ENCODE measurements at places on chromosomes 12 and 14.

GRCh38 chr14:58297412-58297761 is 968 bp upstream of the ARID4A start:
- DNase-seq: no peak

DNA sequence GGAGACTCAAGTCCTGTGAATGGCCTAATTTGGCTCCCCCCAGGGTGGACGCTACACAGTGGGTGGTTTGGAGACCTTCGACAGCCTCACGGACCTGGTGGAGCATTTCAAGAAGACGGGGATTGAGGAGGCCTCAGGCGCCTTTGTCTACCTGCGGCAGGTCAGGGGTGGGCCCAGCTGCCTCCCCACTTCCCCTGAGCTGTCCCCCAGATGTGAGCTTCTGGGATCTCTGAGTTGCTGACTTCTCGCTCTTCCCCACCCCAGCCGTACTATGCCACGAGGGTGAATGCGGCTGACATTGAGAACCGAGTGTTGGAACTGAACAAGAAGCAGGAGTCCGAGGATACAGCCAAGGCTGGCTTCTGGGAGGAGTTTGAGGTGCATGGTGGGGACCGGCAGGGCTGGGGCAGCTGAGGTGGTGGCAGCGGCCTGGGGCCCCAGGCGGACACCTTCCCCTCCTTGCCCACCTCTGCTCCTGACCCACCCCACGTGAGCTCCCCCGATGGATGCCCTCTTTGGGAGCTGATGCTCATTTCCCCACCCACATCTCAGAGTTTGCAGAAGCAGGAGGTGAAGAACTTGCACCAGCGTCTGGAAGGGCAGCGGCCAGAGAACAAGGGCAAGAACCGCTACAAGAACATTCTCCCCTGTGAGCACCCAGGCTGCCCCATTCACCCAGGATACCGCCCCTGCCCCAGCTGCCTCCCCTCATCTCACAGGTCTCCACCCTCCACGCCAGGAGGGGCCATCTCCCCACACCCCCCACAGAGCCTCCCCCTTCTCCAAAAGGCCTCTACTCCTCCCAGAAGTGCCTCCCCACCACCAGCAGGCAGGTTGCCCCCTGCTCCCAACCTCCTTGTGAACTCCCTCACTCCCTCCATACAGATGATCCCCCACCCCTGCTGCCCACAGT is 4.2 kb downstream of the PTPN6 start:
- no peak for DNase-seq

DNA sequence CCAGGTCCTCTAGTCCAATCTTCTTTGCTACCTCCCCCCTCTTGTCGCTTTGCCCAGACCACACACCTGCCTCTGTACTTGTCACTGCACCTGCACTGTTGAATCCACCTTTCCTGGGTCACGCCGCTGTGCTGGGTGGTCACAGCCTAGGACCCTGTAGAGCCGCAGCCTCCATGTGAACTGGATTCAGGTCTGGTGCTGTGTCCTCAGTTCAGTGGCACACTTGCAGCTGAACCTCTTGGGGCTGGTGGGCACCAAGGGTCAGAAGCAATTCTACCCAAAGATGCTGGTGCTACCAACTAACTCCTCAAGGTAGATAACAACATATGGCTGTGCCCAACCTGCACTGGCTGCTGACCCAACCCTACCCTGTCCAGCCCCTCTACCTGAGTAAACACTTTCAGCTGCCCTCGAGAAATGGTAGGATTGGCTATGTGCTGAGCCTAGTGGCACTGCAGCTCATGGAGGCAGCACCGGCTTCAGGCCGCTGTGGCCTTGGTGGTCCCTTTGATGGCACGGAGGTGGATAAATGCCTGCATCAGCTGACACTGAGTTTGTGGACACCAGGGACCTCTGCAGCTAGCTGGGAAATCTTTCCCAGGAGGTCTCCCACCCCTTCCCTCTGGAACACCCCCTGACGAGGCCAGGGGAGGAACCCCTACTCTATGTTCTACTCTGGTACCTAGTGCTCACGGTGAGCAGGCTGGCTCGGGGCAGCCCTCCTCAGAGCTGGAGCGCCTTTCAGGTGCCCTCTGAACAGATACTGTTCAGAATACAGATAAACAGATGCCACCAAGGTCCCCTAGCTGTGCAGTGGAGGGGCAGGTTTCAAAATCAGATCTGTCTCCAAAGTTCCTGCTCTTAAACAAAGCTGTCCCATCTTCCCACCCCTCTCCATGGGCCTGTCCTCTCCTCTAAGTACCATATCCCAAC is 14.3 kb downstream of the AGAP2 start:
- no peak for DNase-seq

- no peak for DNase-seq
Observed at GRCh38 chr14:64912261-64912660, 2.0 kb upstream of the CHURC1 start.

- DNase-seq: no peak
Observed at GRCh38 chr12:64296301-64296700, 74.2 kb upstream of the KICS2 start.

GRCh38 chr12:94429633-94430032 is 30.0 kb downstream of the CEP83 start:
- no peak for DNase-seq

- no peak for DNase-seq
Observed at GRCh38 chr12:71602761-71603577, 60.7 kb downstream of the ZFC3H1 start.

GRCh38 chr14:29166507-29166906 is 399.9 kb downstream of the FOXG1 start:
- DNase-seq: no peak

- DNase-seq: no peak
Observed at GRCh38 chr14:69401841-69402240, 3.3 kb downstream of the SLC39A9 start.

DNA sequence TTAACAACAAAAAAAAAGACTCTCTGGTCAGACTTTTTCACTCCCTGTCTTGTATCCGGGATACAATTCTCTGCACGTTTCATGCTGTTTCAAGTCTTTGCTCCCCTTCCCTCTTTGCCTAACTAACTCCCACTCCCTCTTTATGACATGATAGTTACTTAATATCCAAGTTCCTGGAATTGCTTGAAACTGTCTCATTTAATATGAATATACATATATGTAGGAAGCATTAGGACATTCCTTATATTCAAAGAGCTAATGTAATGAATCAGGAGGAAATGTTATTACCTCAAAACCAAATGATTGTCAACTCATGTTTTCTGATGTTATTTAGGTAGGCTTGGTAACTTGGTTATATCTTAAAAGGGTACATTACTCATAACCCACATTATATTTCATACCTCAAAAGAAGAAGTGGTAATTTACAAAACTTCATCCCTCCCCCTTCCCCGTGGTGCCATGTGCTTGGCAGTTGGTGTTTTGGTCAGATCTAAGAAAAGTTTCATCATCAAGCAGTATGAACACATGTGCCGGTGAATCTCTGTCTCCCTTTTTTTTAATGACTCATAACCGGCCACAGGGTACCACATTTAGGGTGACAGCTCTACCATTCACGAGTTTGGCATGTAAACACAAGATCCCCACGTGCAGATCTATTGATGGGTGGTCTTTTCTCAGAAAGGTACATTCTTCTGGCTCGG is 56.5 kb downstream of the HCAR2 start:
- no peak for DNase-seq

DNA sequence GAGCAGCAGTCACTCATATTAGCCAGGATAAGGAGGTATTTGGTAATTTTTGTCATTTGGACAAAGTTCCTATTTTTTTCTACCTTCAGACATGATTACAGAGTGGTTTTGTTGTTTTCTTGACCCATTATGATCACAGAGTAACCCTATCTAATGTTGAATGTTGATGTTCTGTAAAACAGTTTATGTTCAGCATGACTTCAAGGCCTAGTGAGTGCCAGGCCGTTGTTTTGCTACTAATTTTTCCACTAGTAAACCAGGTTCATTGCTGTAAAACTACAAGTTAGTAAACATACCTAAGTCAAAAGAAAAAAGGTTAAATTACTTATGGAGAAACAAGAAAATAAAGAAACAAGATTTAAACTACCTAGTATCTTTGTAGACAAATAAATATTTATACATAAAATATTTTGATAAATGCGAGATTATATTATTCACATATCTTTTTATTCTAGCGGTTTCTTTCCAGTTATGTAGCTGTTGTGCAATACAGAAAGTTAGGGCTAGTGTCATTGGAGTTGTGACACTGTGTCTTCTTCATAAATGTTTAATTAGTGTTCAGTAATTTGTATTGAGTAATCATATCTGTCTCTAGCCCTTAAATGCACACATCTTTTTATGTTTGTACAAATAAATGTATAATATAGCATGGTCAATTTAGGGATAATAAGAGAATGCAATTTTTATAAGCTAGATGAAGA is 16.5 kb downstream of the ETNK1 start:
- DNase-seq: no peak

- no peak for DNase-seq
Observed at GRCh38 chr14:75224561-75224960, 48.1 kb upstream of the TMED10 start.

DNA sequence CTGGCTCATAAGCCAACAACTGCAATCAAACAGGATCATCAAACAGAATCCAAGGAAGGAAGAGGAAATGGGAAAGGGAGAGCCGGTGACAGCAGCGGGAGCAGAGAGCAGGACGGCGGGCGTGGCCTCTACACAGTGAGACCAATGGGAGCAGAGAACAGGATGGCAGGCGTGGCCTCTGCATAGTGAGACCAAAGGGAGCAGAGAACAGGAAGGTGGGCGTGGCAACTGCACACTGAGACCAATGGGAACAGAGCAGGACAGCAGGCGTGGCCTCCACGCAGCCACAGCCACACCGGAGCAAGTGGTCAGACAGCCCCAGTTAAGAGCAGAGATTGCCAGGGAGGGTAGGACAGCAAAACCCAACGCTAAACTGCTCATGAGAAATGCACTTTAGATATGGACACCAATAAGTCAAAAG is 16.4 kb downstream of the LRCOL1 start:
- no peak for DNase-seq

DNA sequence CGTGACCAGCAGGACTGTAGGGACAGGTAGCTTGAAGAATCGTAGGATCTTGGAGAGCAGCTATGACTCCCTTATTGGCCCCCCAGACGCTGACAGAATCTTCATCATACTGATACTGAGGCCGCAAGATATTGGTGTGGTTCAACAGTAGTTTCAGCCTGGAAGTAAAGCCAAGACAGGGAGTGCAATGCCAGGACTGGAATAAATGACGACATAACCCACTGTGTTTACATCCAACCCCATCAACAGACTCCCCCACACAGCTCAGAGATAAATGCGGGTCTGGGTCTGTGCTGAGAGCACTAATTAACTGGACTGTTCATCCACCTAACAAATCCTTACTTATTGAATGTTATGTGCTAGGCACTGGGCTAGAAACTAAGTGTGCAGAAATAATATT is 16.6 kb downstream of the NOXRED1 start:
- no peak for DNase-seq

DNA sequence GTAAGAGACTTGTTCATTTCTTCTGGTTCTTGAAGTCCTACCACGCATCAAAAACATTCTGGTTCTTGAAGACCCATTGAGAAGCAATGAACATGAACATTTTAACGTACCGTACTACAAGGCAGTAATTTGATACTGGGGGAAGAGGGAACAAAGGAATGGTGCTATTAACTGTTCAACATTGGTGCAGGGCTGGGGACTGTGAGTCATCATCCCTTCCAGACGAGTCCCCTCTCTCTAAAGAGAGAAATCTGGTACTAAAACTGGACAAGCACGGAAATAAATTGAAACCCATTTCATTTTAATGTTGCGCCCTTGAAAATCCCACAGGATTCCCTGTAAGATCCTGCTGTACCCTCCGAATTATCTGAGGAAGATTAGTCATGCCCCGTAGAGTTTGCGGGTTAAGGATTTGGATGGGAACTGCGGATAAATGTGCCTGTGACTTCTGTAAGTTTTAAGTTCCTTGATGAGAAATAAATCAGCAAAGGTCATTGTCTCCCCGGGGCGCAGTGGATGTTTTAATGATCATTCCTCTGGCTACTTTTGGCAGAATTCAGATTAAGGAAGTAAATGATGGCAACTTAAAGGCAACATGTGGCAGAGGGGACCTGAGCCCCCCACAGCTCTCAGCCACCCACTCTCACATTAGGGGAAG is 78.6 kb downstream of the KCNK13 start:
- DNase-seq: no peak

GRCh38 chr14:89616852-89617341 is 199.9 kb upstream of the FOXN3 start:
- DNase-seq: no peak

GRCh38 chr14:77026930-77027537 is 1.5 kb downstream of the IRF2BPL start:
- DNase-seq: no peak

GRCh38 chr12:91111366-91112325 is at the start of gene LUM:
TSS of gene LUM (minus strand) at chr12:91111494. CDS start at chr12:91108979, 2,515 bp downstream.
- DNase-seq: no peak

- no peak for DNase-seq
Observed at GRCh38 chr12:116996621-116997020, 85.9 kb downstream of the FBXW8 start.

DNA sequence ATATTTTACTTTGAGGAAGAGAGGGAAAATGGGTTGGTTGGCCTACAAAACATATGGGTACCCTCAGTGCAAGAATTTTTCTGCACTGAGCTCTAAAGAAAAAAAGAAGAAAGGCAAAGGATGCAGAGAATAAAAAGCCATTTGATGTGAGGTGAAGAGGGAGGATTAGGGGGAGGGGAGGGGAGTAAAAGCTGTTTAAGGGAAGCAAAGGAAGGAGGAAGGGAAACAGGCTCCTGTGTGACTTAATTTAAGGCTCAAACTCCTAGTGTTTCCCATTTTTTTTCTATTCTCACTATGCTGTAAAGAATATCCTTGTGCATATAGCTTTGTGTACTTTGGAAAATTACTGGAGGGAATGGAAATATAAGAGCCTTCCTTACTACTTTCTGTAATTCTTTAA is 78.7 kb downstream of the NKX2-1 start:
- DNase-seq: no peak

DNA sequence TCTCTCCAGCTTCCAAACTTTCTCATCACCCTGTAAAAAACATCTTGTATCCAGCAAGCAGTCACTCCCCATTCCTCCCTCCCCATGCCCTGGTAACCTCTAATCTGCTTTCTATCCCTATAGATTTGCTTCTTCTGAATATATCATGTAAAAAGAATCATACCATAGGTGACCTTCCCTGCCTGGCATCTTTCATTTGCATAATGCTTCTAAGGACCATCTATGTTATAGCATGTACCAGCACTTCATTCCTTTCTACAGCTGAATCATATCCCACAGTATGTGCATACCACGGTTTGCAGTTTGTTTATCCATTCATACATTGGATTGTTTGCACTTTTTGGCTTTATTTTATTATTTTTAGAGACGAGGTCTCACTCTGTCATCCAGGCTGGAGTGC is 22.9 kb upstream of the VPS37B start:
- no peak for DNase-seq

Measured in cortex of kidney (tissue), 1 donor.